ENCODE measurements at places on chromosomes 11 and 22.

- no peak for DNase-seq
Measured at GRCh38 chr11:9847636-9848035, 183.8 kb downstream of the SWAP70 start.

GRCh38 chr11:130458410-130458729 lies 9.9 kb downstream of the ADAMTS15 start:
- DNase-seq, result no peak

DNA sequence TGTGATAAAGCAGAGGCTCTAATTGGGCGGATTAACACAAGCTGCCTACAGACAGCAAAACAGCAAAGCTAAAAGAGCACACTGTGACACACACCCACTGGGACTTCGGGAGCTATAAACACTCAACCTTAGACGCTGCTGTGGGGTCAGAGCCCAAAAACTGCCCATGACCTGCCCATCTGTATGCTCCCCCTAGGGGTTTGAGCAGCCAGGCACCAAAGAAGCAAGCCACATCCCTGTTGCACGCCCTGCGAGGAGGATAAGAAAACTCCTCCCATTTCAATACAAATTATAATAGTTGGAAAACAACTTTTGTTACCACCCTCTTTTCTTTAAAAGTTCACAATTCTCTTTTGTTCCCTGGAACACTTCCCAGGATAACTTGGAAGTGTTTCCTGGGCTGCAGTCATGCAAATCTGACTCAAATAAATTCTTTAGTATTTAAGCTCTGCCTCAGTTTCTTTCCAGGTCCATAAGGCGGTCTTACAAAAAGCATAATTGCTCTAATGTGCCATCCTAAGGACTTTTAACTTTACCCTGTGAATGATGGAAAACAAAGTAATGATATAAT lies 86.4 kb downstream of the DLG2 start:
- no peak for DNase-seq

- peak; percentile 75 for DNase-seq
Measured at GRCh38 chr22:39959640-39960447, at the start of gene TMA7B. Gene TMA7B, plus strand, starts transcription at chr22:39960397. Its CDS starts 3,978 bp downstream, at chr22:39964375.

GRCh38 chr11:65077451-65077850 lies 6.4 kb downstream of the CDCA5 start:
- DNase-seq, result no peak

- no peak for DNase-seq
Measured at GRCh38 chr11:126113012-126113411, 50.3 kb upstream of the CDON start.

DNA sequence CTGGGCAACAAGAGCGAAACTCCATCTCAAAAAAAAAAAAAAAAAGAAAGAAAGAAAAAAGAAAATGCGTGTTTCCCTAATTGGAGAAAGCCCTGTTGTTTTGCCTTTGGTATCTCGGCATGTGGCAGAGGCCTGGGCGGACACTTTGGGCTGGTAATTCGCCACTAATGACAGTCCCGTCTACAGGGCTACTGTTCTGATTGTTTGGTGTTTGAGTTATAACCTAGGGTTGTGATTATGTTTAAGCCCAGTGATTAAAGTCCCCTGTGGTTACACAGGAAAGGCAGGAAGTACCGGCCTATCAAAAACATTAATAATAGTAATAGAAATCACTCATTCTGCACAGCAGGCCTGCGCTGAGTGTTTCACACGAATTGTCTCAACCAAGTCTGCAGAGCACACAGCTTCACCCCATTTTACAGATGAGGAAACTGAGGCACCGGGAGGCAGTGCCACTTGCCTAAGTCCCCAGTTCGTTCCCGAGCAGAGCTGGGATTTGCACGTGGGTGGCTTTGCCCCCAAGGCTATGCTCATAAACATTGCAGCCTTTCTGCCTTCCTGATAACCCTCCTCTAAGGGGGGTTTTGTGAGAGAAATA lies 39.1 kb upstream of the GRAMD4 start:
- no peak for DNase-seq

GRCh38 chr22:42262964-42263363 lies 7.5 kb downstream of the TCF20 start:
- DNase-seq, result no peak

DNA sequence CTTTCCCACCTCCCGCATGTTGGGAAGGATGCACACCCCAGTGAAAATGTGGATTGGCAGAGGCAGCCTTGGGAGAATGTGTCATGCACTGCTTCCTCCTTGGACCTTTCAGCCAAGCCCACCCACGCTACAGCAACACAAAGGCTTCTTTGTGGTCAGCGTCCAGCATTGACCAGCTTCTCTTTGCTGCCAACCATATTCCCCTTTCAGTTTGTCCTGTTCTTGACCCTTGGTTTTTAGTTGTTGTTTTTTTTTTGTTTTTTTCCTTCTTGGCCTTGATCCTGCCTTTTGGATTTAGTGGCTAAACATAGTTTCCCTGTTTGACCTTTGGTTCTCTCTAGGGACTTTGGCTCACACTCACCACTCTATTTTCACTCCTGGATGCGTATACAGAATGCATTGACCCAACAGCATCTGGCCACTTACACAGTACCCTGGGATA lies 573.6 kb downstream of the INSC start:
- DNase-seq, result no peak

DNA sequence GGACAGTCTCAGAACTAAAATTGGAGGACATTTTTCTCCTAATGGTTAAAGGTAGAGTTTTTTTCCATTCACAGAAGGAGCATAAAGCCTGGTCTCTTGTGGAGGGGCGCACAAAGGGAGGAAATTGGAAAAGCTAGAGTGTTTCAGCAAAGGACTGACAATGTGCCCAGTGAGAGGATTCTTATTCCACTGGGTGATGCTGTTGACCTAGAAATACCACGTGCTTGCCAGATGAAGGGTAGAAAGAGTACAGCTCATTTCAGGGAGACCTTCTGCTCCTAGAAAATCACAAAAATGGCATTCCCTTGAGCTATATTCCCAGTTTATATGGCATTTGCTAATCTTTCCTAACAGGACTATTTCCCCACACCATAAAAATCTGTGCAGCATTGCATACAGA lies 21.1 kb downstream of the MS4A6E start:
- no peak for DNase-seq

GRCh38 chr22:35611891-35612576 lies 5.1 kb downstream of the MB start:
- no peak for DNase-seq

DNA sequence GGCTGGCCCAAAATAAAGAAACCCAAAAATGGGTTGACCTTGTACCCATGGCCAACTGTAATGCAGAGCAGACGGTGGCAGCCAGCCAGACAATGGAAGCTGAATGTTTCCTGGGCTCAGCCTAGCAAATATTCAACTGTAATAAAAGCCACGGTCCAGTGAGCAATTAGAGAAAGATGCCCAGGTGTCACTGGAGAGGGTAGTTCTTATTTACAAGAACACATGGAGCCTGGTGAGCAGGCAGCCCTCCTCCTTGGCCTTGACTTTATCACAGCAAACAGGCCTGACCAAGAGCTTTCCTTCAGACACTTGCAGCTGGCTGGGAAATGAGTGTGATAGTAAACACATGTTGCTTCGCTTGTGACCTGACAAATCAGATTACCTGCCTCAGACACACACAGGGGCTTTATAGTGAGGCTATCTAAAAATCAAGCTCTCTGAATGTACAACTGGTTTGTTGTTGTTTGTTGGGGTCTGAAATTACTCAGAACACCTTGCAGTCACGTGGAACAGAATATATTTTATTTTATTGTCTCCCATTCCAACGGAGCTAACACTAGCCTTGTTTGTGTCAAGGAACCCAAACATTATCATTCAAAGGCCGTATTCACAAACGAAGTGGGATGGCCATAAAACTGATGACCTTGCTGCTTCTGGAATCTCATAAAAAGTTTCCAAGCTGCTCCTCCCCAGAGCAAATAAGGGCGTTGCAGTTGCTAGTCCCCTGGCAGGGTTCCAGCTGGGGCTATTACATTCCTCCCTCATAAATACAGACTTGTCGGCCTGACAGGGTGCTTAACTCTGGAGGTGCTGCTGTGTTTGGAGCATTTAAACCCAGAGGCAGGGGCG lies 161.1 kb downstream of the BBOX1 start:
- DNase-seq, result peak; percentile 78

DNA sequence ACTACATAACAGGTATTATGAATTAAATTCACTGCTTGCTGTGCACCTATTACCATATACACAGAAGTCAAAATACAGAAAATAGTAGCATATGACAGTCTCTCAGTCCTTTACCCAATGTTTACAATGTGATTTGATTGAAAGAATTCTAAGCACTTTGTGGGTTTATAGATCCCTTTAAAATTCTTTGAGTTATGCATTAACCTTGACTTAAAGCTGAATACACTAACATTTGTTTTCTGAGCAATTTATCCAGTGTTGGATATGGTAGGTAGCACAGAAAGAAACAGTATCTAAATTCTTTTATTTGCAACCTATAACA lies 230.8 kb upstream of the DDI1 start:
- no peak for DNase-seq

DNA sequence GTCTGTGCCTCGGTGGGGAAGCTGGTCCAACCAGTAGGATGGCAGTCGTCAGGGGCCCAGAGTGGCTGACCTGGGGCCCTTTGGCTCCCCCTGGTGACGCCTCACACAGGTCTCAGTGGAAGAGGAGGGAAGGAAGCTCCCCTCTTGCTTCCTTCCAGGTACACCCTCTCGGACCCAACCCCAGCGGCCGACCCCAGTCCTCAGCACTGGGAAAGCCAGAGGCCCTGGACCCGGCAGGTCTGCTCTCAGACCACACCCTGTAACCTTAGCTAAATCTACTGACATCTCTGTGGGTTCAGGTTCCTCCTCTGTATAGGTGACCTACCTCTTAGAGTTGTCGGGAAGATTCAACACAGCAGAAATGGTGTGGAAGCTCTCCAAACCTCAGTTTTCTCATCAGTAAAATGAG lies 3.4 kb upstream of the SCUBE1 start:
- peak; percentile 73 for DNase-seq

GRCh38 chr22:25081409-25081824 lies 118.2 kb upstream of the CRYBB3 start:
- peak; percentile 65 for DNase-seq

- DNase-seq, result peak; percentile 82
Measured at GRCh38 chr11:35579557-35580396, 38.5 kb upstream of the FJX1 start.

- DNase-seq, result no peak
Measured at GRCh38 chr22:46133588-46133855, 16.8 kb upstream of the PPARA start.

DNA sequence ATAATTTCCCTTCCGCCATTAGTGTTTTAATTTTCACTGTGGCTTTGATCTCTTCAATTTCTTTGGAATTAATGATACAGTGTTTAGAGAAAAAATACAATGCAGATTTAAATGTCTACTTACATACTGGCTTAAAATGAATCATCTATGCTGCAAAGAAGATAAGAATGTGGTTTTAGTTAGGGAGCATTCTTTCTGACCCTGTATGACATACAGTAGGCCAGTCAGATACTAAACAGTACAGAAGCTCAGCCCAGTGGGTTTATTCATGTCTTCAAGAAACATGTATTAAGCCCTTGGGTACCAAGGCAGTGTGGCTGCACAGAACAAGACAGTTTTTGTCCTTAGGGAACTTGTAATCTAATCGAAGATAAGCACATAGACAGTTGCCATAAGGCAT lies 268.8 kb downstream of the DDX10 start:
- peak; percentile 15 for DNase-seq

DNA sequence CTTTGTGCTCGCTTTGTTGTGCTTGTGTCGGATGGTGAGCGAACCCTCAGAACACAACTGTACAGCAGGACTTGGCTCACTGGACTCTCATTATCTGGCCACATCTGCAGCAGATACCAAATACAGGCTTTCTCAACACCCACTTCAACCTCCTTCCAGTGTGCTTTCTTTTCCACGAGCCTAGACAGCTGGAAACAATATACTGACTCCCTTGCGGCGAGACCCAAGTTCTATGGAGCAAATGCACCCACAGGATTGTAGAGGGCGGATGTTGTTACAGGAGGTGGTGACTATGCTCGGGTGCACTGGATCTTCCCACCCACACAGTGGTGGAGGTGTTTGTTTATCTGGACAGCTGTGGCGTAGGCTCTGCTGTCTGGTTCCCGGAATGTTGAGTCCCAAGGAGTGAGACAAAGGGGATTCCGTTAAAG lies 204.3 kb downstream of the TENM4 start:
- DNase-seq, result peak; percentile 75

GRCh38 chr11:128835741-128836430 lies 31.2 kb downstream of the KCNJ1 start:
- no peak for DNase-seq

GRCh38 chr11:128156486-128156885 lies 430.9 kb downstream of the ETS1 start:
- DNase-seq, result no peak

- peak; percentile 31 for DNase-seq
Measured at GRCh38 chr11:119481667-119482400, 58.9 kb upstream of the THY1 start.

DNA sequence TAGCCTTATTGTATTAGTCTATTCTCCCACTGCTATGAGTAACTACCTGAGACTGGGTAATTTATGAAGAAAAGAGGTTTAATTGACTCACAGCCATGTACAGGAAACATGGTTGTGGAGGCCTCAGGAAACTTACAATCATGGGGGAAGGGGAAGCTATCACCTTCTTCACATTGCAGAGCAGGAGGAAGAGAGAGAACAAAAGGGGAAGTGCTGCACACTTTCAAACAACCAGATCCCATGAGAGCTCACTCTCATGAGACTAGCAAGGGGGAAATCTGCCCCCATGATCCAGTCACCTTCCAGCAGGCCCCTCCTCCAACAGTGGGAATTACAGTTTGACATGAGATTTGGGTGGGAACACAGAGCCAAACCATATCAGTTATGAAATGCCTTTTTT lies 179.4 kb downstream of the ARHGAP42 start:
- no peak for DNase-seq
